ENCODE measurements at places on chromosomes 11 and 22. TPM values are rescaled to one million over a fixed set of nuclear protein-coding genes. Genes with fewer than 3 reads are reported as not detected.

The ZNF70 gene
- total RNA-seq, result 5.9 TPM

The C11orf86 gene
- not detected for total RNA-seq

The ALG9 gene
- 41.7 TPM for total RNA-seq

The COMT gene
- total RNA-seq, result 151 TPM

The CHRM4 gene
- total RNA-seq, result not detected

The NPTXR gene
- 1.3 TPM for total RNA-seq

The NRGN gene
- total RNA-seq, result 0.27 TPM

The MS4A8 gene
- 0.49 TPM for total RNA-seq

The OR51B5 gene
- total RNA-seq, result not detected

The INCENP gene
- 47.5 TPM for total RNA-seq

The TUB gene
- 19.2 TPM for total RNA-seq

The ART1 gene
- not detected for total RNA-seq

The API5 gene
- total RNA-seq, result 81.0 TPM

The RAG2 gene
- total RNA-seq, result not detected

The GDPD4 gene
- not detected for total RNA-seq

The ARHGAP20 gene
- total RNA-seq, result 20.0 TPM

The SYT7 gene
- total RNA-seq, result 7.0 TPM

The TLCD5 gene
- total RNA-seq, result 6.4 TPM

The C11orf91 gene
- not detected for total RNA-seq

The ABTB2 gene
- 1.7 TPM for total RNA-seq

The GNAZ gene
- 1.3 TPM for total RNA-seq

The CD6 gene
- total RNA-seq, result not detected

The ROBO4 gene
- total RNA-seq, result 3.3 TPM

The DENND6B gene
- 2.8 TPM for total RNA-seq

The GUCY1A2 gene
- total RNA-seq, result 1.1 TPM

The F2 gene
- total RNA-seq, result not detected

The PIWIL4 gene
- total RNA-seq, result 2.7 TPM

The OR9I1 gene
- total RNA-seq, result 0.41 TPM

Data from fibroblast of the aortic adventitia (primary cell).